ENCODE measurements at places on chromosomes 11 and 22.
A peak's percentile ranks its signal among the peaks of the same experiment; 100 is the strongest.

GRCh38 chr22:37860796-37861421 is 11.7 kb downstream of the EIF3L start:
- DNase-seq: no peak

GRCh38 chr11:69913591-69914285 is 94.5 kb upstream of the FGF3 start:
- DNase-seq: no peak

- peak; percentile 62 for DNase-seq
These were observed 64.5 kb downstream of the AMBRA1 start for GRCh38 chr11:46529095-46529905.

- no peak for DNase-seq
These were observed 570.6 kb upstream of the LARGE1 start for GRCh38 chr22:34490886-34491285.

GRCh38 chr22:35782504-35782903 is 64.8 kb downstream of the APOL5 start:
- DNase-seq: no peak

GRCh38 chr11:14308114-14308896 is 50.7 kb downstream of the RRAS2 start:
- no peak for DNase-seq

DNA sequence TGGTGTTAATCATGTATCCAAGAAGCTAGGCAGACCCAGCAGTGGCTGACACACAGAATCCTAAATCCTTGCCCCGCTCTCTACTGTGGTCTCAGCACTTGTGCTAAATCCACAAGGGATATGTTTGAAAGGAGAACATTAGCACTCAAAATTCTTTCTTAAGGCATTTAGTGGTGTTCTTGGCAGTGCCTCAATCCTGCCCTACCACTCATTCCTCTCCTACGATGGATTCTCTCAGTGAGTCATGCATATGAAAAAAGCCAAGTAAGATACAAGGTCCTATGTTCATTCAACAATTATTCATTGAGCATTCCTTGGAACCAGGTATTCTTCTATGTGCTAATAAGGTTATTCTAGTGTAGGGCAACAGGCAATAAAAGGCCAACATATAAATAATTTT is 31.2 kb downstream of the RRP8 start:
- no peak for DNase-seq

DNA sequence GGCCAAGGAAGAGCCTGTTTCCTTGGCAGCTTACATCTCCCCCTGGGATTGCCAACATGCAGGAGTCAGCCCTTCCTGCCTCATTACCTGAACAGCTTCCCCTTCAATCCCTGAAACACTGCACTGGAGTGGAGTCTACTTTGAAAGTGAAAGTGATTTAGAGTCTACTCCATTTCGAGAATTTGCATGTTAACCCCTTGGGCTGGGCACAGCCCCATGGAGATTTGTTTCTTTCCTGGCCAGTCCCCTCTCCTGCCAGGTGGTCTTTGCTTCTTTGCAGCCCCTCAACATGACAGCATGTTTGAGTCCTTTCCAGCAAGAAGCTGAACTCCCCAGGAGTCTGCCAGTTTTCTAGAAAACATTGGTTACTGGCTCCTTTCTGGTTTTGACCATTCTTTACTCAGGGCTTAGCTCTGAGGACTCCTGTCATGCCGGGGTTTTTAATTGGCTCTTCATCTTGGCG is 59.9 kb downstream of the TRAF6 start:
- no peak for DNase-seq

DNA sequence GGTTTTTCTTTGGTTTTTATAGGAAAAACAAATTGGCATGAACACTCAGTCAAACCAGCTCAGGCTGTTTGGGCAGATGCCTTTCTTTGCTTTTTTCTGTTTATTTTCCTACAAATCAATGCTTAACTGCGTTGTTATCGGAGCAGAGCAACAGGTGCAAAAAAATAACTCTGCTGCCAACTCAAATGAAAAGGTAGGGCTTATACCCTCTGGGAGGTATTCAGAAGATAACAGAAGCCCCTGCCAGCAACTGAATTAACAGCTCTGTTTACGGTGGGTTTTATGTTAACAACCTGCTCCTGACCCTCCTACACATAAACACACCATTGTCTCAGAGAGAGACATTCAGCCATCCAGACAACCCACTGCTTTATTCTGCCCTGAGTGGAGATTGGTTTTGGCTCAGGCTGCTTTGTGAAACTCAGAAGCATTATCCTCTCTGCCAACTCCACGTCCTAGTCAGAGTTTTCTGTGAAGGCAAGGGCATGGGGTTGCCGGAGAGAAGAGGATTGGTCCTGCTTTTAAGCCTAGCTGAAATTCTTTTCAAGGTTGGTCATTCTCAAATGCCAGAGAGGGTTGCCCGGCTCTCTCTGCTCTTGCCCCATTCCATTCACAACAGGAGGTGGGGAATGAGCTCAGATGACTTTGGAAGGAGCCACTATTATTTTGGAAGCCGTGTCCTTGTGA is 11.4 kb downstream of the EHF start:
- DNase-seq: no peak

DNA sequence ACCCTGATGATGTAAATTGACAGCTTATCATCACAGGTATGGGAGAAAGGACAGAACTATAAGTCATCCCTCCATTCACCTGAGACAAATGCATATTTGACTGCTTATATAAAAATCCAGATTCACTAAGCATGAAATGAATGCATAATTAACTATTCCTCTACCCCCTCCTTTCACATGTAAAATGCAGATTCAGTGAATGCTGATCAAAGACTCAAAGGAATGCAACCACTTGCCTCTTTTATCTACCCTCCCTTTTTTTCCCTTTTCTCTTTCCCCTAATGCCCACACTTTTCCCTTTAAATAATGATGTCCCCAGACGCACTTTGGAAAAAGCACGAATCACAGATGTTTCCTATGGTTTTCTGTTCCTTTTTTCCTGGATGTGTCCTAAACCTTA is 4.5 kb upstream of the PLAAT4 start:
- no peak for DNase-seq

GRCh38 chr22:28031383-28031922 is 112.4 kb upstream of the PITPNB start:
- no peak for DNase-seq

DNA sequence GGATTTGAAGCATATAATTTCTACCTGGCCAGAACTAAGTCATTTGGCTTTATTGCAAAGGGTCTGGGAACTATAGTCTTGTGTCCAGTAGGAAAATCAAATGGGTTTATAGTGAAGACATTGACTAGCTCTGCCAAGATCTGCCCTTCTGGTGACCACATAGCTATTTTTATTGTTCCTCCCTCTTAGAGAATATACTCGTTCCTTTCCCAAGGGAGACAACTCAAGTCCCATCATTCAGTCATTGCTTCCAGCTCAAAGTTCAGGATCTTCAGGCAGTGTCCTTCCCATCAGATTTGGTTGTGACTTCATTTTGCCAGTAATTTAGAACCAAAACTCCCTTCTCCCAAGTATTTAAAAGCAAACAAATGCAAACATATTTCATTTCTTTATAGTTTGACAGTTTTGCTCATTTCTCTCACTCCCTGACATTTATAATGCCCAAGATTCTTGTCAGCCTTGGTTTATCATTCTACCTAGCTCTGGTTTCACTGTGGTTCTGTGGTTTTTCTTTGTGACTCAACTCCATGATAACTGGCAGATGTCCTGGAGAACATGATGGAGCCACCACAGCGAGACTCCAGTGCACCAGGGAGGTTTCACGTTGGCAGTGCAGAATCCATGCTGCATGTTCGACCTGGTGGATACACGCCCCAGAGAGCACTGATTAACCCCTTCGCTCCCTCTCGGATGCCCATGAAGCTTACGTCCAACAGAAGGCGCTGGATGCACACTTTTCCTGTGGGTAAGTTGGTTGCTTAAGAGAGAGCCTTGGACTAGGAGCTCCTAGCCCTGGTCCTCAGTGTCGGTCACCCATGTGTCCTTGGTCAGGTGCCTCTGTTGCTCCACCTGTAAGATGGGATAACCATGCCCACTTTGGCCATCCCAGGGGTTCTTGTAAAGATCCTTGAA is 64.9 kb downstream of the DEPDC5 start:
- DNase-seq: no peak

DNA sequence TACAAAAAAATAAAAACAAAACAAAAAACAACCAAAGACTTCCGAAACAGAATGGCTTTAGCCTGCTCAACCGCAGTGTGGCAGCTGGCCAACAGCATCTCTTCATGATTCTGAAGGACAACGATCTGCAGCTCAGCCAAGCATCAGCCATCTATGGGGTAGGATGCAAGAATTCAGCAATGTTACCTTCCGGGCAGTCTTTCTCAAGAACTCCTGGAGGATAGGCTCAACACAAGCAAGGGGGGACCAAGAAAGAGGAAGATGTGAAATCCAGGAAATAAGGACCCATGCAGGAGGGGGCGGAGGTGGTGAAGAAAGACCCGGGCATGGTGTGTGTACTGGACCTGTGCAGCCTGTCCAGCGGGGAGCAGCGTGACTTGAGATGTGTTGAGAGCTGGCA is 3.5 kb upstream of the TSPO start:
- DNase-seq: no peak

DNA sequence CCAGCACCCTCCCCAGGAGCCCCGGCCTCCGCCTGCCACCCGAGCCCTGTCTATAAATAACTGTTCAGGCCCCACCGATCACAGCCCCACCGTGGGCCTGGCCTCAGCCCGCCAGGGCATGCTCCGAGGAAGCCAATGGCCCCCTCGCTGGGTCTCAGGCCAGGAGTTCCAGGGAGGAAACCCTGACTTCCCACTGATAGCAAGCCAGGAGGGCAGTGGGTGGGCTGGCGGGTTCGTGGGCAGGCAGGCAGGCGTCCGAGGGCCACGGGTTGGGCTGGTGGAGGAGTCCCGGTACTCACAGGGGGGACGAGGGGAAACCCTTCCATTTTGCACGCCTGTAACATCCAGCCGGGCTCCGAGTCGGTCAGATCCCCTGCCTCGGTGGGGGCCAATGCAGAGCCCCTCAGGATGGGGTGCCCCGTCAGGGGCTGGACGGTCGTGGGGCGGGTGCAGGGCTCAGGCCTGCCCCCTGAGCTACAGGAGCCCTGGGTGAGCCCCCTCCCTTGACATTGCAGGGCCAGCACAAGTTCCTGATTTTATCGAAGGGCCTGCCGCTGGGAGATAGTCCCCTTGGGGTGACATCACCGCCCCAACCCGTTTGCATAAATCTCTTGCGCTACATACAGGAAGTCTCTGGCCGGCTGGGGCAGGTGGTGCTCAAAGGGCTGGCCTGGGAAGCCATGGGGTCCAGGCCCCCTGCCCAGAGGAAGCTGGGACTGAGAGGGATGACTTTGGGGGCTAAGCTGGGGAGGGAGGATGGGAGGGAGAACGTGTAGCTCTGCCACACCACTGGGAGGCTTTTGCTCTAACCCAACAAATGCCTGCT is at the start of gene SPI1:
Gene SPI1, minus strand, starts transcription at position 538 of the 826 bp plus-strand sequence. Its CDS starts 194 bp downstream, at position 344.
- peak; percentile 80 for DNase-seq

- no peak for DNase-seq
These were observed 7.4 kb upstream of the ZBTB16 start for GRCh38 chr11:114052160-114052559.

GRCh38 chr11:12167061-12168000 is 56.9 kb downstream of the MICAL2 start:
- DNase-seq: no peak
